ENCODE measurements at places on chromosomes 6 and 20. TPM values are rescaled to one million over a fixed set of nuclear protein-coding genes. Genes with fewer than 3 reads are reported as not detected.

SLC2A10 gene
- total RNA-seq = not detected

GMPR gene
- total RNA-seq = 0.66 TPM

GRCh38 chr6:153801917-153802316, 237.1 kb upstream of the OPRM1 start:
- no peak for DNase-seq
- H3K36me3 ChIP-seq = no peaks in the 10 kb centered on the region
- H3K4me1 ChIP-seq = no peaks in the 10 kb centered on the region
- H3K4me3 ChIP-seq = no peak overlapping the region
- H3K27ac ChIP-seq = no peak overlapping the region
- no peaks in the 10 kb centered on the region for H3K27me3 ChIP-seq

- no peak overlapping the region for H3K4me3 ChIP-seq
- H3K27me3 ChIP-seq = peaks cover 5% of the 10 kb centered on the region
- H3K36me3 ChIP-seq = no peaks in the 10 kb centered on the region
- DNase-seq = no peak
- H3K27ac ChIP-seq = no peak overlapping the region
These were observed 13.7 kb upstream of the MLN start for GRCh38 chr6:33817489-33817888.

Data from CD8-positive, alpha-beta memory T cell (primary cell).